ENCODE measurements at places on chromosomes 4 and X.

- H3K27me3 ChIP-seq = no peaks in the 10 kb centered on the region
- DNase-seq = no peak
- H3K27ac ChIP-seq = no peak overlapping the region
- no peaks in the 10 kb centered on the region for H3K36me3 ChIP-seq
- no peak overlapping the region for H3K4me3 ChIP-seq
These were observed 72.6 kb downstream of the DMD start for GRCh38 chrX:33138677-33139249.

DNA sequence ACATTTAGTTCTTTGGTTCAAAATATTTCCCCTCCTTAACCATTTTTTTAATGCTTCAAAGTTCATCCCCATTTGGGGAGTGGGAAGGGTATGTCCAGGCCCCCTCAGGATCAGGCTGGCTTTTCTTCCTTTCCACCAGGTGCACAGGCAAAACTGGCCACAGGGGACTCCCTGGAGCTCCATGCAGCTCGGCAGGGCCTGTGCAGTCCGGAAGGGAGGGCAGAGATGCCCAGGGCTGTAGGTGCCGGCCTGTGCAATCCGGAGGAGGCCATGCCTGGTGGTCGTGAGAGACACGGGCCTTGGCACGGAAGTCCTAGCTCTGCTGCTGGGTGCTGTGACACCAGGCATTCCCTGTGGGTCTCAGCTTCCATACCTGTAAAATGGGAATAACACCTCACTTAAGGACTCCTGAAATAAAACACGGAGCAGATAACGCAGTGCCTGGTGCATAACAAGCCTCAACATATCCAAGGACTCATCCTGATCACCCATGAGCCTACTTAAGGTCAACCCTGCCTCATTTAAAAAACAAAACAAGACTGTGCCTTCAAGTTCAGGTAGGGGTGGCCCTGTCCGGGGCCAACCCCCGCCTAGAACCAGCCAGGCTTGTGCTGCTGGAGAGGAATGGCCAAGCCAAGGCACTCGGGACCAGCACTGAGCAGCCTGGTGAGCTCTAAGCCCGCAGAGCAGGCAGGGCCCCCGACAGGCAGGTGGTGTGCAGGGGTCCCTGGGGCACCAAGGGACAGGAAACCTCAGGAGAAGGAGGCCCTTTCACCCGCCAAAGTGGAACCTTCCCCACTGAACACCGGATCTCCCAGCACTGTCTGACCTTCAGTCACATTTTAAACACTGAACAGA is 21.2 kb upstream of the CYP4V2 start:
- H3K27ac ChIP-seq = no peak overlapping the region
- H3K4me1 ChIP-seq = no peaks in the 10 kb centered on the region
- H3K4me3 ChIP-seq = no peak overlapping the region
- H3K27me3 ChIP-seq = no peaks in the 10 kb centered on the region
- no peak for DNase-seq

- no peak overlapping the region for H3K27ac ChIP-seq
- DNase-seq = no peak
These were observed 60.0 kb upstream of the ALB start for GRCh38 chr4:73344106-73344505.

DNA sequence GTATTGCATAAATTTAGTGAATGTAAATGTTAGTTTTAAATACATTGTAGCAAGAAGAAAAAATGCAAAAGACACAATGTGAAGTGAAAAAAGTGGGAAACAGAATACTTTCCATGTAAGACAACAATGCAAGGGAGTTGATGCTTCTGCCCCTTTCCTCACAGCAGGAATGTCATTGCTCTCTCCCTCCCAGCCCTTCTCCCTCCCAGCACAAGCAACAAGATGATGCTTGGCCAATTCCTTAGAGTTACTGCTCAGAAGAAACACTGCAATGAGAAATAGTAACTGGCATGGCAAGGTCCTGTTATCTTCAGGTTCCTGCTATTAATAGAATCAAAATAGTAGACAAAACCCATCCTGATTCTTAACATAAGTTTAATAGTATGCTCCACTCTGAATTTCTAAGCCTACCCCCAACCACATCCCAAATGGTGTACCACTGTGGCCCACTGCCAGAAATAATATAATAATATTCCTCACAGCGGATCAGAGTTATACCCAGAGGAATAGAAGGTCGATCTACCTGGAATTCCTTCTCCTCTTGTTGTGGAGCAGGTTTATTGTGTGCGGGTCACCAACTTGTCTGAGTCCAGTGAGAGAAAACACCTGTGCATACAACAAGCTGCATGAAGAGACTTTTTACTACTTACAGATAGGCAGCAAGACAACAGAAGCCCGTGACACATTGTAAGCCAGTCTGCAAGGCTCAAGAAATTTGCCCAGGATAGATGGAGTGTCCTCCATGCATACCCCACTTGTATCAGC is 69.8 kb upstream of the SLC7A11 start:
- H3K36me3 ChIP-seq = no peaks in the 10 kb centered on the region
- no peaks in the 10 kb centered on the region for H3K4me1 ChIP-seq
- no peaks in the 10 kb centered on the region for H3K27me3 ChIP-seq
- no peak overlapping the region for H3K27ac ChIP-seq
- no peak overlapping the region for H3K4me3 ChIP-seq
- DNase-seq = no peak

- peaks cover 6% of the 10 kb centered on the region for H3K4me1 ChIP-seq
- no peak overlapping the region for H3K4me3 ChIP-seq
- H3K27me3 ChIP-seq = no peaks in the 10 kb centered on the region
- no peaks in the 10 kb centered on the region for H3K36me3 ChIP-seq
- no peak for DNase-seq
- H3K27ac ChIP-seq = no peak overlapping the region
These were observed 4.8 kb upstream of the FBXL5 start for GRCh38 chr4:15659768-15660570.

GRCh38 chr4:142203505-142203904 is 567.1 kb downstream of the IL15 start:
- no peaks in the 10 kb centered on the region for H3K4me1 ChIP-seq
- no peak overlapping the region for H3K27ac ChIP-seq
- no peak overlapping the region for H3K4me3 ChIP-seq
- no peak for DNase-seq

DNA sequence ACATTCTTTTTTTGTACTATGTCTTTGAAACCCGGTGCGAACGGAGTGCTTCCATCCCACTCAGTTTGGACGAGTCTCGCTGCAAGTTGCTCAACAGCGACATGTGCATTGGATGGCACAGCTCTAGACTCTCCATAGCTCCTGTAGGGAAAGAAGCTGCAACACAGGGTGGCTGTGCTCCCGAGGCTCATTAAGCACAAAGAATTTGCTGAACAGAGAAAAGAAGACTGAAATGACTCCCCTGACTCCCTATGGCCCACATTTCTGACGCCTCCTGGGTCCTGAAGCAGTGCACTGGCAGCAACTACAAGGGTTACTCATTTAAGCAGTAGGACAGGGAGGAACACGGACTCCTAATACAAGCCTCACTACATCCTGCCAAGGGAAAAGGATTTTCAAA is 127.4 kb downstream of the SH3RF1 start:
- H3K4me3 ChIP-seq = no peak overlapping the region
- no peaks in the 10 kb centered on the region for H3K27me3 ChIP-seq
- no peaks in the 10 kb centered on the region for H3K36me3 ChIP-seq

GRCh38 chrX:13826770-13827169 is 9.9 kb upstream of the GPM6B start:
- H3K4me3 ChIP-seq = no peak overlapping the region
- no peaks in the 10 kb centered on the region for H3K36me3 ChIP-seq
- no peaks in the 10 kb centered on the region for H3K27me3 ChIP-seq

- H3K36me3 ChIP-seq = peaks cover 41% of the 10 kb centered on the region
- peaks cover 38% of the 10 kb centered on the region for H3K4me1 ChIP-seq
- peak overlapping the region; percentile 98 for H3K4me3 ChIP-seq
- DNase-seq = no peak
These were observed 575 bp downstream of the SLC25A6 start for GRCh38 chrX:1391370-1391706.

DNA sequence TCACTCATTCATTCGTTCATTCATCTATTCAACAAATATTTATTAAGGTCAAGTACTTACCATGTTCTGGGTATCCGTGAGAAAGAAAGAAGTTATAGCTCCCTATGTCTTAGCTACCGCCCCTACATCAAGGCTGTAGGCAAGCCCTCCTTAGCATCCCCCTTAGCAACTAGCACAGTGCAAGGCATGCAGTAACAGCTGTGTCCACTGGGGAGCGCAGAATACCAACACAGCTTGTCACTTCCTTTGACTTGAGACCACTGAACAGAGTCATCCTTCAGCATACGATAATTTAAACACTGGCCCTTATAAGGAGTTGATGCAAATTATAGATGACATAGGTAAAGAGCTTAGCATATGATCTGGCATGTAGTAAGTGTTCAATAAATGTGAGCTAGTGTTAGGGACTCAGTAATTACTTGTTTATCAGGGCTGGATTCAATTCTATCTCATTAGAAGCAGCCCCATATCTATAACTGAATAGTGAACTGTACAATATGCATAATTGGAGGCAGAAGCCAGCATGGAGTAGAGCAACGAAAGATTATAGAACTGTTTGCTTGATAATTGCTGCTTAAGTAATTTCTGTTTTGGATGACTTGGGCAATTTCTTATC is 8.7 kb downstream of the KIAA1210 start:
- H3K27me3 ChIP-seq = no peaks in the 10 kb centered on the region
- H3K27ac ChIP-seq = no peak overlapping the region
- H3K4me1 ChIP-seq = no peaks in the 10 kb centered on the region
- H3K36me3 ChIP-seq = no peaks in the 10 kb centered on the region

DNA sequence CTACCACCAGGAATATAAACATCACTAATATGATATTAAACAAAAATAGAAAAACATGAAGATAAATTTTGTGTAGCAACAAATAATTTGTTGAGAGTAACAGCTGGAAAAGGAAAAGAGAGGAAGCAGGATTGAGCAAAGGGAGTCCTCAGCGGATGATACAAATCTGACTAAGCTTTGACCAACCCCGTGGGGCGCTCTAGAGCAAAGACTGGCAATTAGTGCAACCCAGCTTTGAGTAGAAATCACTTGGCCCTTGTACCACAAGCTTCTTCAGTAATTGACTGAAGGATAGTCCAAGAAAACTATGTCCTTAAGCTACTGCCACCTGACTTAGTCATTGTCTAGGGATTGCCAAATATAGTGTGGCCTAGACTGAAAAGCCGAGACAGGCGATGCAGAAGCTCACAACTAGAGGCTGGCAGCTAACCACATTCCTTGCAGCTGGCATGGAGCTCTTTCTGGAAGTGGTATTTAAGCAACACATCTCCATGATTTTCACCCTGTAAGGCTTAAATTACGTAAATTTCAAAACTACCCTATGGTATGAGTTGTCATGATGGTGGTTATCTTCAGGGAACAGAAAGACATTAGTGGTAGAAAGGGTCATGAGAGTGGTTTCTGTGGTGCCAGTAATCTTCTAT is 396.0 kb downstream of the PDGFC start:
- no peak overlapping the region for H3K27ac ChIP-seq
- DNase-seq = peak; percentile 33
- no peaks in the 10 kb centered on the region for H3K27me3 ChIP-seq
- no peaks in the 10 kb centered on the region for H3K36me3 ChIP-seq
- H3K4me3 ChIP-seq = no peak overlapping the region
- no peaks in the 10 kb centered on the region for H3K4me1 ChIP-seq

DNA sequence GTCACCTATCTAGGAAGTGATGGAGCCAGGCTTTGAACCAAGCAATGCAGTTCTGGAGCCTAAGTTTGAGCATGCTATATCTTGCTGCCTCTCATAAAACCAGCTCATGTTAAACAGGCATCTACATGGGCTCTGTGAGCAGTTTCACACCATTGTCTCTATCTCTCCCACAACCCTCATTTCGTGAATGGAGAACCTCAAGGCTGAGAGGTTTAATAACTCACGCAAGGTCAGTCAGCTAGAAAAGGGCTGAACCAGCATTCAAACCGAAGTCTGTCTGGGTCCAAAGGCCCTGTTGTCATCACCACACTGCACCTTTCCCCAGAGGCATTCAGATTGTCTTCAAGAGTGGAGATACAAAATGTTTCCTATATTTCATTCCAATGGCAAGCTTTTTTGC is 369.2 kb downstream of the MID1IP1 start:
- H3K27me3 ChIP-seq = no peaks in the 10 kb centered on the region
- no peak for DNase-seq
- no peaks in the 10 kb centered on the region for H3K4me1 ChIP-seq
- H3K4me3 ChIP-seq = no peak overlapping the region

GRCh38 chr4:88075336-88075735 is 67.9 kb downstream of the PKD2 start:
- H3K36me3 ChIP-seq = peaks cover 69% of the 10 kb centered on the region
- DNase-seq = no peak

DNA sequence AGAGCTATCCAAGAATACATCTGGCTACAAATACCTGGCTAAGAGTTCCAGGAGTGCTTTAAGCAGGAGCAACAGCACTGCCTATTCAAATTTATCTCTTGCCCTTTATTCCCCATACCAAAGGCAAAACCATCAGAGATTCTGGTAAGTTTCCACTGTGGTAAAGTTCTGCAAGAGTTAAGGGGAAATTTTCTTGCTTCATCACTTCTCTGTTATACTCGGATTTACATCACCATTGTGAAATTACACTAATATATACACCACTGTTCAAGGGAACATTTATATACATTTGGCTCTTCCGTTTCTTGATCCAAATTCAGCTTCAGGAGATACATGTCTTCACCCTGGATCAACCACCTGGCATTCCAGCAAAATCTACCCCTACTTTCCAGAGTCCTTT is 70.8 kb upstream of the PTPN13 start:
- no peak overlapping the region for H3K4me3 ChIP-seq
- no peaks in the 10 kb centered on the region for H3K4me1 ChIP-seq
- H3K27me3 ChIP-seq = no peaks in the 10 kb centered on the region

- H3K27me3 ChIP-seq = no peaks in the 10 kb centered on the region
- H3K36me3 ChIP-seq = no peaks in the 10 kb centered on the region
- no peak overlapping the region for H3K4me3 ChIP-seq
- H3K27ac ChIP-seq = no peak overlapping the region
These were observed 92.2 kb downstream of the DDIT4L start for GRCh38 chr4:100098011-100098545.

DNA sequence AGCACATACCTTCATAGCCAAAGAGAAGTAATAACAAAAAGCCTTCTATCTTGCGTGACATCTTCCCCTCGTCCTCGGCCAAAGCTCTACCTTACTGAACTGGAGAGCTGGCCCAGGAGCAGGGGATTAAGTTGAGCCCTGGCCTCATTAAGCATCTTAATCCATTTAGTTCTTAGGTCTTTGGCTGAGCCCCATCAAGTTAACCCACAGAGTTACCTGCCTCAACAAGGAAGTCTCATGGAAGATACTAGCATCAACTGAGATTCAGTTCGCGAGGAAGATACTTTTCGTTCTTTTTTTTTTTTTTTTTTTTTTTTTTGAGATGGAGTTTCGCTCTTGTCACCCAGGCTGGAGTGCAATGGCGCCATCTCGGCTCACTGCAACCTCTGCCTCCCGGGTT is at the start of gene RS1:
Gene RS1, minus strand, starts transcription at position 101 of the 400 bp plus-strand sequence. Its CDS starts 40 bp downstream, at position 61.
- H3K27me3 ChIP-seq = no peaks in the 10 kb centered on the region
- H3K36me3 ChIP-seq = no peaks in the 10 kb centered on the region
- no peak for DNase-seq
- H3K27ac ChIP-seq = no peak within 1 kb of the TSS
- no peaks in the 10 kb centered on the region for H3K4me1 ChIP-seq

- H3K27me3 ChIP-seq = peaks cover 39% of the 10 kb centered on the region
- peaks cover 8% of the 10 kb centered on the region for H3K4me1 ChIP-seq
- no peak for DNase-seq
These were observed 9.1 kb upstream of the MAN2B2 start for GRCh38 chr4:6565691-6566390.

GRCh38 chr4:122832732-122833131 is 6.1 kb downstream of the FGF2 start:
- H3K36me3 ChIP-seq = no peaks in the 10 kb centered on the region
- no peaks in the 10 kb centered on the region for H3K4me1 ChIP-seq
- DNase-seq = no peak
- H3K4me3 ChIP-seq = no peak overlapping the region
- no peak overlapping the region for H3K27ac ChIP-seq

Measured in upper lobe of right lung (tissue), 1 donor.